ENCODE measurements at places on chromosomes 7 and 10.

- DNase-seq, result no peak
These were observed 261.4 kb upstream of the YAE1 start for GRCh38 chr7:39304668-39305405.

GRCh38 chr7:147089051-147089461 lies 972.5 kb downstream of the CNTNAP2 start:
- no peak for DNase-seq

DNA sequence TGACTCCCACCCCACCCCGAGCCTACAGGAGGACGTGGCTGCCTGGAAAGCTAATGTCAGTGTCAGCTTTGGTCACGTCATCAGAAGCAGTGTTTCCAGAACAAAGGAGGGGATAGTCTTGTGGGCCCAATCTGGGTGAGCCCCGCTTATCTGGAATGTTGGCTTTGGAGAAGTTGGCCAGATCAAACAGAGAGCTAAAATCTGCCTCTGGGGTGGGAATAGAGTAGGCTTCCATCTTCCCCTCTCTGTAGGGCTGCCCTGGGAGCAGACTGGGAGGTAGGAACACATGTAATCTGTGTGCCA lies 32.5 kb downstream of the SRRM3 start:
- DNase-seq, result no peak

DNA sequence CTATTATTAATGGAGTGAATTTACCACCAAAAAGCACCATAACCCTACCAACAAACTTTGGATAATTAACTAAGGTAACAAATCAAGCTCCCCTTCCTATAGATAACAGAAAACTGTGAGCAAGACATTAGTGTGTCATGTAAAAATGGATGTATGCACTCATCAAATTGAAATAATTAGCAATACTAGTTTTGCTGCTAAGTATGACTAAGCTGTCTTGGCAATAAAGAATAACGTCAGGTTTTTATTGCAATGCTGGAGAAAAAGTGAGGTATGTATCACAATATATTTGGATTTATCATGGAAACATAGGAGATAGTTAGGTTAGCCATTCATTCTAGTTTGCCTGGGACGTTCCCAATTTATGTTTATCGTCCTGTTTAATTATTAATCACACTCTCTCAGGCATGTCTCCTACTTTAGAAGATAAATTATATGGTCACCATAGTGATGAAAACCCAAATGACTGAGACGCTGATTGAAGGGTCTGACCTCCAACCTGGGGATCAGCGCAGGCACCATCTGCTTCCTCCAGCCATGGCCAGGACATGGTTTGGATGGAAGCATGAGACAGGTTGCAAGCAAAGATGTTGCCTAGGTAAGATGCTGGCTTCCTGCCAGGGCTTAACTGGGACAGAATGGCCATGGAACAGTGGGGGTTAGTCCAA lies 125.6 kb downstream of the FANK1 start:
- no peak for DNase-seq

DNA sequence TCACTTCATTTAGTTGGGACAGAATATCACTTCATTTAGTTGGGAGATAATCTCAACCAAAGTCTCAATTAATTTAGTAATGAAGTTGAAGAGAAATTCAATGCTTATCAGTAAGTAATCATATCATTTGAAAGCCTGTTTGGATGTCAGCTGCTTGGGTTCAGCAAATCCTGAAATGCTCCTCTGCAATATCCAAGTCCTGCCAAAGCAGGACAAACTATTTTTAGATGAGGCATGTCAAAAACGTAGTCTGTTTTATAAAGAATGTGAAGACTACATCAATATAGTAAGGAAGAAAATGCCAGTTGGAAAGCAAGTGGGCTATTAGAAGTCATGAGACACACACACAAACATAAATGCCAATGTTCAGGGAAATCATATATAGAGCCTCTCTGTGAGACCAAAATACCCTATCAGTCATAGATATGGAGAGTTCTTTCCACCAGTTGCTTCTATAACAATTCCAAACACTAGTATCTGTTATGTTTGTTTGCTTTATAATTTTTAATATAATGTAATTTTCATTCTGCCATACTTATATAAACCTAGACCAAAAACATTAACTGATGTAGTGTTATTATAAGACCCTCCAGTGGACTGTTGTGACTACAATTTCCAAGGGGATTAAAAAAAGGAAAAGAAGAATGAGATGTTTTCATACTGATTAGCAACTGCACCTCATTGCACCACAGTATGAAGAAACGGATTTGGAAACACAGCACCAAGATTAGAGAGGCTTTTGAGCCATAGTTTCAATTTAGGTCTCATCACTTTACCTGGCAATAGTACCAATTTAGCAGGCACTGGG lies 160.7 kb downstream of the LRRTM3 start:
- DNase-seq, result no peak

GRCh38 chr10:79457256-79457785 lies 11.9 kb upstream of the ZCCHC24 start:
- DNase-seq, result no peak

GRCh38 chr10:132696728-132697577 lies 89.0 kb downstream of the NKX6-2 start:
- no peak for DNase-seq

- DNase-seq, result no peak
These were observed 160.8 kb downstream of the SPAG6 start for GRCh38 chr10:22505911-22506685.

GRCh38 chr10:129968020-129968852 lies 4.2 kb upstream of the EBF3 start:
- no peak for DNase-seq

- DNase-seq, result no peak
These were observed 55.4 kb upstream of the LMTK2 start for GRCh38 chr7:98051118-98051744.

DNA sequence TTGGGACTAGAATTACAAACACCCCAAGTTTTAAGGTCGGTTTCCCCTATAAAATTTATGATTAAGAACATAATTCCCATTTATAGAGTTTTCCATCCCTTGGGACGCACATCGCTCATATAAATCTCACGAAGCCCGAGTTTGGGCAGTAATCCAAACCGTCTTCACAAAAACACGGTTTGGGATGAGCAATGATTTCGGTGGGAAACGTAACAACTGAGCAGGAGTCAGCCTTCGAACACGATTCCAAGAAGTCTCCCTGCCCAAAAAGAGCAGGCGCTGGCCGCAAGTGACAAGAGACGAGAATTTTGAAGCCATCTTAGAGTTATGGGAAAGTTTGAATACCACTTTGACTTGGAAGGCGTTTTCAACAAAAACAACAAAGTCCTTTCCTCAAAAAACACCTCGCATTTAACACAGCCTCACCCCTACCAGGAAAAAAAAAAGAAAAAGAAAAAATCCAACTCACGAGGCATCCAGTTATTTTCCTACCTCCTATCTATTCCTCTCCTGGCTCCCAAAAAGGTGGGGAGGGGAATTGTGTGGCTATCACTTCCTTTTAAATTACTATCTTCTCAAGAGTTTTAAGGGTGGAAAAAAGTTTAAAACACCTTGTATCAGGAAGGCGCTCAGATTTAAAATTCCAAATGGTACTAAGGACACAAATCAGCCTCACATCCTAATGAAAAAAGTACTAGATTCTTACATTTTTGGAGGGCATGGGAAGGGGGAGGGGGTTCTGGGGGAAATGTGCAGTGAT lies 1.6 kb downstream of the SEPHS1 start:
- no peak for DNase-seq

- DNase-seq, result peak; percentile 16
These were observed 30.8 kb upstream of the ZNF32 start for GRCh38 chr10:43679509-43679908.

GRCh38 chr7:77282897-77283296 lies 83.3 kb upstream of the FGL2 start:
- no peak for DNase-seq

DNA sequence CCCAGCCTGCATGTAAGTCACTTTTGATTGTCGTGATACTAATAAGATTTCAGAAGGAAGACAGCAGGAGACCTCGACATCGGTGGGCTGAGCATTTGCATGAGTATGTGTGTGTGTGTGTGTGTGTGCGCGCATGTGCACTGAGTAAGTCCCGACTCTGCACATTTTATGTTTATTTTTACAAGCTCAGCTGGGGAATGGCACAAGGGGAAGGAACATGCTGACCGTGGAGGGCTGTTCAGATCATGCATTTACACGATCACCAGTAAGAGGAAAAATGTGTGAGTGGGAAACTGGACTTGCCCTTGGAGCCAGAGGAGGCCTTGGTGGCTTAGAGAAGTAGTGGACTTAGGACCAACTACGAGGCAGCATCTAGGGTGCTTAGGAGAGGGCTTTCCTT lies 41.3 kb downstream of the IL2RA start:
- no peak for DNase-seq

GRCh38 chr7:150340875-150341262 lies 560 bp downstream of the RARRES2 start:
- DNase-seq, result no peak

GRCh38 chr10:49767752-49768151 lies 5.6 kb upstream of the OGDHL start:
- DNase-seq, result no peak

DNA sequence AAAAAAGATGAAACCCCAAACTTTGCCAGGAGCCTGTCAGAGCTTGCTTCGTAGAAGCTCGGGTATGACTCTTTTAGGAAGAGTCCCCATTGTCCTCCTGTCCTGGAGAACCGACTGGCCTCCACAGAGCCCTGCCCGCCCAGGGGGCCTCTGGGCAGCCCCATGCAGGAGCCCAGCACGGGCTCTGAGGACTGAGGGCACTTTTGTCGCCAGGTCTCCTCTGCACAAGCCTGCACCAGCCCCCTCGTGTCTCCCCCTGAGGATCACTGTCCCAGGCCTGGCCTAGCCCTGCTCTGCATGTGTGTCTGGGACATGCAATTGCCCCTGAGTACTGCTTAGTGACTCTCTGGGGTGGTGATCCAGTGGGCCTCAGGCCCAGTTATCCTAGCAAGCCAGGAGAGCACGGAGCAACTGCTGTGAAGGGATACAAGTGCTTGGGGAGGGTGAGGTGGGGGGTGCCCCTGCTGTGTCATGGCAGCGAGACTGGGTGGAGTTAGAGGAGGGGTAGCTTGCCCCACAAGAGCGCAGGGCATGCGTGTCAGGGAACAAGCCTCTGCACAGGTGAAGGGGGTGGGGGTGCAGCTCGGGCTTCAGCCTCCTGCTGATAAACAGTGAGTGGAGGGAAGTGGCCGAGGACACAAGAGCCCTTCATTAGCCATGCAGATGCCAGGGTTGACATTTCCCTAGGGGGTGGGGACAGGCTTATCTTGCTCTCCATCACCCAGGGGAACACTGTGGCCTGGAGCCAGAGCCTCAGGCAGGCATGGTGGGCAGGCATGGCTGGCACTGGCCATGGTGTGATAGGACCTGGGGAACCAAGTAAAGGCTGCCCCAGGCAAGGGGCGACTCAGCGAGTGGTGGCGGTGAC lies 143.4 kb downstream of the C10orf105 start:
- DNase-seq, result no peak

DNA sequence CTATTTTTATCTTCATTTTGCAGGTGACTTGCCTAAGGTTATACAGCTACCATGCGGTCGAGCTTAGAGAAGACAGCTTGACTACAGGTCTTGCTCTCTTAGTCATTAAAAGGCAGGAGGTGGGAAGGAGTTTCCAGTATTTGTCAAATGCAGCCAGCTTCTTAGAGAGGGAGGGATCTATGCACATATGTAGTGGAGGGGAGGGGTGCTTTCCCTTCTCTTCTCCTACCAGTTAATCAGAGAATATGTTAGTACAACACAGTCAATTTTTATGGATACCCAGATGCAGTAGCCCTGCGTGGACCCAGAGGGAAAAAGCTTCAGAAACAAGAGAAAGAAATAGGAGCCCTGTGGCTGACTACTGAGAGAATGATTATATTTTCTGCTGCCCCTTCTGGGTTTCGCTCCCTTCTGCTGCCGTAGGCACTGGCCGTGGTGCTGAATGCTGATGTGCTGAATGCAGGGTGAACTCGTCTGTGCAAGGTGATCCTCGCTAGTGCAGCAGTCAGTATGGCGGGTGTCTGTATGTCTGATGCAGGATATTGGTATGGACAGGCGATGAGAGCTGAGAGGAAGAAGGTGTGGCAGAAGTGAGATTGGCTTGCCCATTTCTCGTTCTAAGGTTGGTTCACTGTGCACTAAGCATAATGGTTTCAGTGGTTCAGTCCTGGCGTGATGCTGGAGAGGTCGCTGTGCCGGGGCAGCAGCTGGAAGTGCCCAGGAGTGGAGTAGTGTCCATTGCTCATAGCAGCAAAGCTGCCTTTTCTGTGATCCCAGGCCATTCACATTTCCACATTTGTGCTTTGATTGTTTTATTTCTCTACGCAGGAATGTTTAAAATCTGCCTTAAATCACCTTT lies 189.2 kb upstream of the PODXL start:
- DNase-seq, result no peak

- DNase-seq, result no peak
These were observed 58.7 kb downstream of the MTURN start for GRCh38 chr7:30193336-30193943.

DNA sequence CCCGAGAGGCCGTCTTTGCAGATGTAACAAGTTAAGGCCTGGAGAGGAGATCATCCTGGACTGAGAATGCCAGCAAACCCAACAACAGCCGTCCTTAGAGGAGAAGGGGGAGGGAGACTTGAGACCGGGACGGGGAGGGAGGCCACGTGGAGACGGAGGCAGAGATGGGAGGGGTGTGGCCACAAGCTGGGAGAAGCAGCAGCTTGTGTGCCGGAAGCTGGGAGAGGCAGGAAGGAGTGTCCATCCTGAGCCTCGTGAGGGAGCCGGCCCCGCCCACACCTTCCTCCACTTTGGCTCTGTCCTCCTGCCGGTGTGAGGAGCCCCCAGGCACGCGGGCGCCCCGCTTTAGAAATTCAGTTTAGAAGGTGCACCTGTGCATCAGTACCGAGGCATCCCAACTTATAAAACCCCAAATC lies 95.7 kb downstream of the DNAJB6 start:
- no peak for DNase-seq

DNA sequence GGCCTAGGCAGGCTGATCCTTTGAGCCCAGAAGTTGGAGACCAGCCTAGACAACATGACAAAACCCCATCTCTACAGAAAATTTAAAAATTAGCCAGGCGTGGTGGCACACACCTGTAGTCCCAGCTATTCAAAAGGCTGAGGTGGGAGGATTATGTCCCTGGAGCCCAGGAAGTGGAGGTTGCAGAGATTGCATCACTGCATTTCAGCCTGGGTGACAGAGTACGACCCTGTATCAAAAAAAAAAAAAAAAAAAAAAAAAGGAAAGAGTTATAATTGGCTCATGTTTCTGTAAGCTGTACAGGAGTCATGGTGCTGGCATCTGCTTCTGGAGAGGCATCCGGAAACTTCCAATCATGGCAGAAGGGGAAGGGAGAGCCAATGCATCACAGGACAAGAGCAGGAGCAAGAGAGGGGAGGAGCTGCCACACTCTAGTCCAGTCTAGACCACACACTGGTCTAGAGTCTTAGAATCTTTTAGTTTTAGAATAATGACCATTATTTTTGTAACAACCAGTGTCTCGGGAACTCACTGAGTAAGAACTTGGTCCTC lies 16.8 kb downstream of the DOCK1 start:
- no peak for DNase-seq

- DNase-seq, result no peak
These were observed 598.8 kb downstream of the SUGCT start for GRCh38 chr7:40733578-40733977.

GRCh38 chr7:76054123-76055120 lies 6.5 kb downstream of the MDH2 start:
- no peak for DNase-seq

Data from cerebellar nuclear complex (tissue), 1 donor.